ENCODE measurements at places on chromosomes 2 and 18.

DNA sequence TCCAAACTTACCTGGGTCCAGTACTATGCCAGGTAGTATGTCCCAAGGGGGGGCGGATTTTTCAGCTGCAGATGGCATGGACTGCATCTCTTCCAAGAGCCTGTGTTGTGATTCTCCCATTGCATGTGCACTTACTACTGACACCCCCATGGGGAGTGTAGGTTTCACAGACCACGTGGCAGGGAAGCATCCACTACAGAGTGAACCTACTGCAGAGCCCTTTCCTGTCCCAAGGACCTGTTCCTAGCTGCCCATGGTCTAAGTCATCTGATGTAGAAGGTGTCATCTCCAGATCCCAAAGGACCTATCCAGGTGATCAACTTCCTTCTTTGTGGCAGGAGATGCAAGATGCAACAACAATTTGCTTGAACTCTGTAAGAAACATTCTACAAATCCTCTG lies 9.9 kb upstream of the SULT1C3 start:
- DNase-seq = no peak

- DNase-seq = no peak
Measured at GRCh38 chr2:160209516-160209856, 9.4 kb upstream of the ITGB6 start.

- no peak for DNase-seq
Measured at GRCh38 chr2:157874997-157875640, 1.0 kb downstream of the ACVR1 start.

GRCh38 chr2:66926594-66927112 lies 470.5 kb upstream of the ETAA1 start:
- DNase-seq = no peak

- DNase-seq = no peak
Measured at GRCh38 chr18:10949655-10950054, 199.7 kb downstream of the PIEZO2 start.

GRCh38 chr2:70420143-70420542 lies 118.3 kb upstream of the FAM136A start:
- no peak for DNase-seq

DNA sequence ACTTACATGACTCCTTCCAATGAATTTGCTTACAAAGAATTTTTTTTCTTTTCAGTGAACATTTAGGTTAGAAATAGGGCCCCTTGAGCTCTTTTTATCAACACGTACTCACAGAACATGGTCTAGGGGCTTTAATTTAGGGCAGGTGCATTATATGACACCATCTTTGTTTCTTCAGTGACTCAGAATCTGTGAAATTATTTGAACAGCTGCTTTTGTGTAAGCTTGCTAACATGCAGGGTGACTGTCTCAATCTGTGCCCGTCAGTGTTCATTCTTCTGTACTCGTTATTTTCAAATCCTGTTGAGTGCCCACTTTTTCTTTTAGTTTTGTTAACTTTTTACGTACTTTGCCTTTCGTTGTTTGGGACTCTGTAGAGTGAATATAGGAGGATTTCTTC lies 52.8 kb upstream of the CABYR start:
- DNase-seq = no peak

- peak; percentile 18 for DNase-seq
Measured at GRCh38 chr2:54041135-54041534, 70.3 kb upstream of the PSME4 start.

DNA sequence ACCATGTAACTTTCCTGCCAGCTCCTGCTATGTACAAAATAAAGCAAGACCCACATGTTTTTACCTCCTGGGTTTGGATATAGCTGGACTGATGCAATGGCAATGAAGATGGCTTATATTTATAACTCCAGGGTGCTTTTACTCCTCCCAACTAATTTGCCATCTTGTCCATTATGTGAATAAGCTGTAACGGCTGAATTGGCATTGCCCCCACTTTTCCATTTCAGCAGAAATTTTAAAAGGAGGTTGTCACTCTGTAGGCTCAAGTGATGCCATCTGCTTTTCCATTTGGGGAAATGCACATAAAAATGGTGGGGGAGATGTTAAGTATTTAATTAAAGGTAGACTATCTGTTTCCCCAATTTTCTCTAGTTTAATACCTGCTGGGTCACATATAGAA lies 345.5 kb downstream of the ERBB4 start:
- DNase-seq = no peak

DNA sequence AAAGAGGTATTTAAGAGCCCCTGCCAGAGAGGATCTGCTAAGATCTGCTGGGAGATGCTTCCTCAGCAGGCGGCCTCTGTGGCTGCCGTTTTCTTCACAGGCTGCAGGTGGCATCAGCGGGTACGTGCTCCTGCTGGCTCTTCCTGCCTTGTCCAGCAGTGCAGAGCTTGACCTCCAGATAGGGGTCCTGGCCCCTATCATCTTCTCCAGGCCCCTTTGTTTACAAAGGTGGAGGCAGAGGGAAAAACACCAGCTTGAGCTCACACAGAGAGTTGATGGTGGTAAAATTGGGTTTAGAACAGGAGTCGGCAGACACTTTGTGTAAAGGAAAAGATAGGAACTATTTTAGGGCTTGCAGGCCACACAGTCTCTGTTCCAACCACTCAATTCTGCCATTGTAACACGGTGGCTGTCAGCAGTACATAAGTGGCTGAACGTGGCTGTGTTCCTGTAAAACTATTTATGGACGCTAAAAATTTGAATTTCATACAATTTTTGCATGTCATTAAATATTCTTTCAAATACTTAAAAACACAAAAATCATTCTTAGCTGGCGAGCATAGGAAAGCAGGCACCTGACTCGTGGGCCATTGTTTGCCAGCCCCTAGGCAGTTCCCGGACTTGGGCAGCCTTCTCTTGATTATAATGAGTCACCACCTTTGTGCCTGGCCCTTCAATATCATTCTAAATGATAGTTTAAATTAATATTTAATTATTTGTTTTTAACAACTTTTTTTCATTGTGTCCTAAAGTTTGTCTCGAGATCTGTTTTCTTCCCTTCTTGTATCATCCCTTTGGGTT lies 98.2 kb upstream of the B3GNT7 start:
- DNase-seq = no peak

GRCh38 chr18:34744569-34744968 lies 34.5 kb downstream of the DTNA start:
- no peak for DNase-seq

GRCh38 chr18:79708412-79708811 lies 28.8 kb downstream of the CTDP1 start:
- no peak for DNase-seq

GRCh38 chr2:150883613-150883895 lies 378.1 kb downstream of the RBM43 start:
- no peak for DNase-seq

- DNase-seq = no peak
Measured at GRCh38 chr2:60505240-60505879, 48.1 kb downstream of the BCL11A start.

DNA sequence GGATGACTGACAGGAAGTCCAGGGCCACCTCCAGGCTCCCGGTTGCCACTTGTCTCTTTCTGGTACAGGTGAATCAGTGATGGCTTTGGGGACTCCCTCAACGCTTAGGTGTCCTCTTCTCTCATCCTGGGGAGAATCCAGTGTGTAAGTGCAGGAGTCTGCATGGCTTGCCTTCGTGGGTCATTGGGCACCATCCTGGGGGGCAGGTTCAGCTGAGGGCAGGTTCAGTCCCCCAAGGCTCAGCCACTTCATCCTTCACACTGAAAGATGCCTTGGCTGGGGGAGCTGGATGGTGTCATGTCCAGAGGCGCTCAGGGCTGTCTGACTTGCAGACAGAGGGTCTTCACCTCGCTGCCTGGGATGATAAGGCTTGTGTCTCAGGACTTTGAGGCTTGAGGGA lies 29.2 kb downstream of the SH3RF3 start:
- DNase-seq = no peak

DNA sequence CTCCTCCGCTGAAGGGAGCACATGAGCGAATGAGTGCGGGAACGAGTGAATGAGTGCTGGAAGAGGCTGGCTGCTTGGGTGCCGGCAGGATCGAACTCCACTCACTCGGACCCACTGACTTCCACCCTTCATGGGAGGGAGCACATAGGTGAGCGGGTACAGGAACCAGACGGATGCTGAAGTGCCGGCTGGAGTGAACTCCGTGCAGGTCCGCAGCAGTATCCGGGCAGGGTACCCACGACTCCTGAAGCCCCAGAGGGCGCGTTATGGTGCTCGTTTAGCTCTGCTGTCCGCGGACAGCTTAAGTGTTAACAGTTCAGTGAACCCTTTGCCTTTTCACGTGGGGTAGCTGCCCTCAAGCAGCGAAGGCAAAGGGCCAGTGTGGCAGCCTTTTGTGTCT lies 23.2 kb downstream of the RPRM start:
- no peak for DNase-seq

- no peak for DNase-seq
Measured at GRCh38 chr2:152028182-152028862, 70.5 kb downstream of the CACNB4 start.

DNA sequence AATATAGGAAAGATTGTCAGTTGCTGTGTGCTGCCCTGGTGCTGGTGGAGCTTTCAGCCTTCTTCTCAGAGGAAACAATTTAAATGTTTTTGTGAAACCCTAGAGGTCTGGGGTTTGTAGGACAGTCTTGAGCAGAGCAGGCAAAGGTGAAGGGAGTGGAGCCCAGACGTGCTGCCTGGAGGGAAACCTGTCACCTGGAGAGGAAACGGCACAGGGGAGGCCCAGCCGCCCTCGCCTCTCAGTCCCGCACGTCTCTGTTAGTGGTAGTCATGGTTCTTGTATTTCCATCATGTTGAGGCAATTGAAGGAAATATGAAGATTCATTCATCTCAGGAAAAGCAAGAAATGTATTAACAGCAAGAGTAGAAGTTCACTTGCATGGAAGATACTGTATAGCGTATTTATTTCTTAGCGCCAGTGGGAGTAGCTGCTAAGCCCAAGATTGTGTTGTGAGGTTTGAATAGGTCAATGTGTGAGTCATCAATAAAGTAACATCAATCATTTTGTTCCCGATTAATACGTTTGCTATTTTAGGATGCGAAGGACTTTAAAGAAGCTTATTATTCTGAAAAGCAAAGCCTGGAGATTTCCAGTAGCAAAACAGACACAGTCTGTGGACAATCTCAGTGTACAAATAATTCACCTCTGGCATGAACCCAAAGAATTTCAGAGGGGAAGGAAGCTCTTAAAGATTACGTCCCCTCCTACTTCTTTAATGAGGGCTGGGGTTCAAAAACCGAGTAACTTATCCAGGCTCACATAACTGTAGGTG lies 70.4 kb downstream of the LRRFIP1 start:
- peak; percentile 33 for DNase-seq

DNA sequence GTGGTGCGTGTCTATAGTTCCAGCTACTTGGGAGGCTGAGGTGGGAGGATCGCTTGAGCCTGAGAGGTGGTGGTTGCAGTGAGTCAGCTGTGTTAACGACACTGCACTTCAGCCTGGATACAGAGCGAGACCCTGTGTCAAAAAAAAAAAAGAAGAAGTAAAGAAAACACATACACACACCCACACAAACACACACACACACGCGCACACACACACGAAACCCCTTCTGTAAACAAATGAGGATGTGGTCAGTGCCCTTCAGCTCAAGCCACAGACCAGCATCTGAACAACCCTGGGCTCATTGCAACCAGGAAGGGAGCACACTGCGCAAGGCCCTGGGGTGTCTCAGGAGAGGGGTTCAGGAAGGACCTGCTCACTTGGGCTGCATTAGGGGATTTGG lies 47.9 kb upstream of the KCNF1 start:
- DNase-seq = no peak

DNA sequence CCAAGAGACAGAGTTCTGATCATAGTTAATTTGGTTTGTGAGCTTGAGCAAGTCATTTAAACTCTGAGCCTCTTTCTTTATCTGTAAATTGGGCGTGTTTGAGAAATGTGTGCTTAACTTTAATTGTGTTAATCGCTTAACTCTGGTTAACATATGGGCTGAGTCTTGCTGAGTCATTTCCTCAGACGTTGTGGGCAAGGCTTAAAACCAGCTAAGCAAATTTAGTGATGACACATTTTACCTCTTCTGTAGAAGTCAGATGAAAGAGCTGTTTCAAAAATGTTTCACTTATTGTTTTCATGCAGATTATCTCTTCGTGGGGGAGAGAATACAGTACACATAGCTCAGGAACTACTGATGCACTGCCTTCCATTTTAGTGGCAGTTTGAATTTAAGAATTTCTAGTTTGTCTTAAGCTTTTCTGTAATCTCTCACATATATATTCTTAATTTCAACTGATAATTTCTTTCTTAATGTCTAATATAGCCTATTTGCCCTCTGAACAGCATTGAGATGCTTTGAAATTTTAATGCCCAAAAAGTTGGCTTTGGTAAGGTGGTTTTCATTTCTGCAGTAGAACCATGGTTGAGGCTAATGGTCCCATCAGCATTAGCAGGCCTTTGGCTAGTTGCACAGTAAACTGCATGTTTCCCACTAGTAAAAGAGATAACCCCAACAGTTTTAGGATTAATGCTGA lies 34.9 kb downstream of the RAB10 start:
- DNase-seq = peak; percentile 62

DNA sequence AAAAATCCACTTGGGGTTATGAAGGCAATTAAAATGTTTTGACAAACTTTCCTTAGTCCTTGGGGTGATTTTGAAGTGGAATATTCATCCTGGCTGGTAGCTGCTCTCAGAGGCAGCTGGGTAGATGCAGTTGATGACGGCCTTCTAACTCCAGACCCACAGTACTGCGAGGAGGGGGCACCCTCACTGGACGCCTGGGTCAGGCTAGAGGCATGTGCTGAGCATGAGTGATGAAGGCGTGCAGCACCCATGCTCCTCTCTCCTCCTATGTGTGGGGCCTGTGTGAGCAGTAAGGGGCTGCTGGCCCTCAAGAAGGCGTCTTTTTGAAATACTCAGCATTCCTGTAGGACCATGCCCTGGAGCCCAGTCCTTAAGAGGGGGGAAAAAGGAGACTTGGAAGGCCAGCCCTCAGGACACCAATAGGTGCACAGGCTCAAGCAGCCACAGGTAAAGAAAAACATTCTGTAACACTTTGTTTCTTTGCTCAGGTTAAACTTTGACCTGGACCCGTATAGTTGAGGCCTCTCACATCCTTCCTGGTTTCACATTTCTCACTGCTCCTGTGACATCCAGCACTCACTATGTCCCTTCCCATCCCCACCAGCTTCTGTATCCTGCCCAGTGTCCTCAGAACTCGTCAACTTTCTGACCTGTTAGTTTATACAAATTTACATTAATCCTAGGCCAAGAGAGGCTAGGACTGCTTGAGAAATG lies 64.4 kb downstream of the CD8B2 start:
- no peak for DNase-seq
